ENCODE measurements at places on chromosomes 7 and 10.

DNA sequence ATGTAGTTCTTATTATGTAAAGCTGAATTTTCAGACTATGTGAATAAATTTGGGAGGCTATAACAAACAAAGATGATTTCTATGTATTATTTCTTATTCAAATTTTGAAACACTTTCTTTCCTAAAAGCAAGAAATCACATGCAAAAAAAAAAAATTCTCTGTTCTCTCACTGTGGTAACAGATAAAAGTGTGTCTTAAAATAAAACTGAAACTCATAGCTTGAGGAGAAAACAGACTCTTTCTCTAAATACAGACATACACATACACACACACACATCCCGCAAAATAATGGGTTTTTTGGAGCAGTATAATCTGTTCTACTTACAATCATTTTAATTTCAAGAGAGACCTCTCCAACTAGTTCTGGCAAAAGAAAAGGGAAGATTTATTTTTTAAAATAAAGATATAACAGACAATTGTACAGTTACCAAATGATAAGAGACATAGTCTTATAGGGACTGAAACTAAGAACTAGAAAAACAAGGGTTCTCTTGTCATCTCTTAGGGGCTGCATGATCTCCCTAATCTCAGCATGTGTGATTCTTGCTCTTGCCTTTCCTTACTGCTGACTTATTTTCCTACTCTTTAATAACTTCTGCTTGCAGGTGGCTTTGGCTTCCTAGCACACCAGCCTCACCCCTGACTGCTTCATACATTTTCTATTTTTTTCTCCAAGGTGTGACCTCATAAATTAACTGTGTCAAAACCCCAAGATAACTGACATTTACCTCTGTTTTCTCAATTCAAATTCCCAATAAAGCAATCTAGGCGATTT is 483.5 kb upstream of the POT1 start:
- DNase-seq: no peak

DNA sequence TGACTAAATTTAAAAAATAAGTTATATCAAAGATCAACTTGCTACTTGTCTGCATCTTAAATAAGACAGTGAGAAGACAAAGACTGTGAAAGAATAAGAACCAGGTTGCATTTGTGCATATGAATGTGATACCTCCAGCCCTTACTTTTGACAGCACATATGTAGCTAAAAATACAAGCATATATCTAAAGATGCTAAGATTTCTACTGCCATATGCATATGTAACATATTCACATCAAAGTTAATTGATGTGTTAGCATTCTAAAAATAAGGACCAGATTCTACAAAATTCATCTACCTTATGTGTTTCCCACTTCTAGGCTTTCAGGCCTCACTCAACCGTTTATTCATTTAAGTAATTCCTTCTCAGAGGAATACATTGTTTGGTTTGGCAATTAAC is 1120.3 kb upstream of the LRRTM3 start:
- no peak for DNase-seq

DNA sequence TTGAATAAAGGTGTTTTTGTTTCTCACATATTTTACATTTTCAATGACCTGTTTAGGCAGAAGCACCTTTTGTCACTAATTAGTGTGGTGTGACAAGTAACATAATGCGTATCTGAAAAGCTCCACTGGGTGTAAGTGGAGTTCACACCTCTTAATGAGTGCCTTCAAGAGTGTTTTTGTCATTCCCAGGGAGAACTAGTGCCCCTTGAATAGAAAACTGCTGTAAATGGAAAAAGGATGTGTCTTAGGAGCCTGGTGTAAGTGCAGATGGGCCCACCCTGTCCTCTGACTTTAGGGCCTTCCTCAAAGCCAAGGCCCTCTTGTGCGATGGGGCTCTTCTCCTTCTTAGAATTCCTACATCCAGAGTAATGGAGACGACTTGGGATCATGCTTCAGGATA is 170.0 kb downstream of the MGMT start:
- DNase-seq: no peak

DNA sequence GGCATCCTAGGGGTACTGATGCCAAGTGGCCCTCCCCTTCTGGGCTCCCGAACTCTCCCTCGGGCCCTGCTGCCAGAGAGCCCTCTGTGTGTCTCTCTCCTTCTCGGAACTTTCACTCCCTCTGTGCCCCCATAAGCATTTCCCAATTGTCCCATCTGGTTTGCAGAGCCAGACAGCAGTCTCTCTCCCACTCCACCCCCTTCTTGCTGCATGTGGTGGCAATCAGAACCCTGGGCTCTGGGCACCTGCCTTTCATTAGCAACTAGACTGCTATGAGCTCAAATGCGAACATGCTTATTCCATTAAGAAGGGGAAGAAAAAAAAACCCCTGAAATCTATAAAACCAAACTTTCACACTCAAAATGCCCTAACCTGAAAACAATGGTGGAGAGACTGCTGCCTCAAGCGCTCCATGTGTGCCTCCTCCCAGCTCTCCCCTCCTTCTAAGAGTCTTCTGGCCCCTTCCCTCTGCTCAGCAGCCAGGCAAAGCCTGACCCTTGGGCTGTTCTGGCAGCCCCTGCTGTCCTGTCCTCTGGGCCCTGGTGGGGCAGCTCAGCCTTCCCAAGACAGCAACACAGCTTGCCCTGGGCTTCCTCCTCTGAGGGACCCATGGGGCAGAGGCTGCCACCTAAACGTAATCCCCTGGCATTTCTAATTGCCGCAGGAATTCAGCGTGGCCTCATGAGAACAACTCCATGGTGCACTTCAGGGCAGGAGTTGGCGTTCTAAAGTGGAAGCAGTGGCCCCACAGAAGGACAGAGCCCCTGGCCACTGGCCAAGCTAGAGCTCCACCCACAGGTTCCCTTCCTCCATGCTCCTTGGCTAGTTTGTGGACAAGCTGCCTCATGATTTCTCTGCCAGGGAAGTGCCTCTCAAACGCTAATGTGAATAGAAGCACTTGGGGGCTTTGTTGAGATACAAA is 415.4 kb downstream of the PLXNA4 start:
- DNase-seq: no peak

DNA sequence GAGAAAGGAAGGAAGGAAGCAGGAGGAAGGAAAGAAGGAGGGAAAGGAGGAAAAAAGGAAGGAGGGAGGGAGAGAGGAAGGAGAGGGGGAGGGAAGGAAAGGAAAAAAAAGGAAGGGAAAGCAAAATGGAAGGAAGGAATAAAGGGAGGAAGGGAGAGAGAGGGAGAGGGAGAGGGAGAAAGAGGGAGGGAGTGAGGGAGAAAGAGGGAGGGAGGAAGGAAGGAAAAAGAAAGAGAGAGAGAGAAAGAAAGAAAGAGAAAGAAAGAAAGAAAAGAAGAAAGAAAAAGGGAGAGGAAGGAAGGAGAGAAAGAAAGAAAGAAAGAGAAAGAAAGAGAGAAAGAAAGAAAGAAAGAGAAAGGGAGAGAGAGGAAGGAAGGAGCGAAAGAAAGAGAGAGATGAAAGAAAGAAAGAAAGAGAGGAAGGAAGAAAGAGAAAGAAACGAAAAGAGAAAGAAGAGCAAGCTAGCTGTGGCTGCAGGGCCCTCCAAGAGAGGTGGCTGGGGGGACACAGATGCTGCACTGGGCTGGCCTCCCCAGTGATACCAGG is 472.4 kb upstream of the MGMT start:
- DNase-seq: no peak

GRCh38 chr7:39985398-39985918 is 35.4 kb downstream of the CDK13 start:
- no peak for DNase-seq

GRCh38 chr7:17948526-17949238 is 8.4 kb upstream of the SNX13 start:
- no peak for DNase-seq

DNA sequence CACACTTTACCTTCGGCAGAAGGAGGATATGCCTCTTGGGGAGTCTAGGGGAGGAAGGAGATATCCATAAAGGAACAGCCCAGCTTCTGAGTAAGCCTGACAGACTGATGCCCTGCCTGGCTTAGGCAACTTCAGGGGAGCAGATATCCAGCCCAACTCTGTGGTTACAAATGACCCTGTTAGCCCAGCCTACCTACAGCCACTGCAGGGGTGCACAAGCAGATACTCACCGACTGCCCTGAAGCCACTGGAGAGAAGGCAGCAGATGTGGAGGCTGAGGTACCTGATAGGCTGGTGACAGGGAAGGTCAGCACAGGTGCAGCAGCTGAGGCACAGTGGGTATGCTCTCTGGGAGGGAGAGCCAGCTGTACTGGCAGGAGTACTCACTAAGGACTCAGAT is 770.2 kb downstream of the GRID1 start:
- no peak for DNase-seq

GRCh38 chr10:30671026-30671616 is 41.6 kb upstream of the LYZL2 start:
- DNase-seq: peak; percentile 20

DNA sequence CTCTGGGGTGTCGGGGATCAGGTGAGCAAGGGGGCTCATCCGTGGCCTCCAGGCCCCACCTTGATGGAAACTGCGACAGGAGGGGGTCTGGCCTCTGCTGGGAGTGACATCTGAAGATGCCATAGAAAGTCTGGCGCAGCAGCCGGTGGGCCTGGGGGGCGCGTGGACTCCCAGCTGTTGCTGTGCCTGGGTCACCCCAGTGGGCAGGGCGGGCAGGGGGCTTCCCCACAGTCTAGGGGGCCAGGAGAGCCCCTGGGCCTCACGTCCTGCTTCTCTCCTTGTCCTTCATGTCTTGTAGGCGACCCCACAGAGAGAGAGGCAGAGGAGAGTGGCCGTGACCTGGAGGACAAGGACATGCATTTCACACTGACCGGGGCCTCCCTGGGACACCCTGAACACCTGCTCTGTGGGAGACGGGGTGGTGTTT is 450.5 kb downstream of the DNAJB6 start:
- DNase-seq: no peak

DNA sequence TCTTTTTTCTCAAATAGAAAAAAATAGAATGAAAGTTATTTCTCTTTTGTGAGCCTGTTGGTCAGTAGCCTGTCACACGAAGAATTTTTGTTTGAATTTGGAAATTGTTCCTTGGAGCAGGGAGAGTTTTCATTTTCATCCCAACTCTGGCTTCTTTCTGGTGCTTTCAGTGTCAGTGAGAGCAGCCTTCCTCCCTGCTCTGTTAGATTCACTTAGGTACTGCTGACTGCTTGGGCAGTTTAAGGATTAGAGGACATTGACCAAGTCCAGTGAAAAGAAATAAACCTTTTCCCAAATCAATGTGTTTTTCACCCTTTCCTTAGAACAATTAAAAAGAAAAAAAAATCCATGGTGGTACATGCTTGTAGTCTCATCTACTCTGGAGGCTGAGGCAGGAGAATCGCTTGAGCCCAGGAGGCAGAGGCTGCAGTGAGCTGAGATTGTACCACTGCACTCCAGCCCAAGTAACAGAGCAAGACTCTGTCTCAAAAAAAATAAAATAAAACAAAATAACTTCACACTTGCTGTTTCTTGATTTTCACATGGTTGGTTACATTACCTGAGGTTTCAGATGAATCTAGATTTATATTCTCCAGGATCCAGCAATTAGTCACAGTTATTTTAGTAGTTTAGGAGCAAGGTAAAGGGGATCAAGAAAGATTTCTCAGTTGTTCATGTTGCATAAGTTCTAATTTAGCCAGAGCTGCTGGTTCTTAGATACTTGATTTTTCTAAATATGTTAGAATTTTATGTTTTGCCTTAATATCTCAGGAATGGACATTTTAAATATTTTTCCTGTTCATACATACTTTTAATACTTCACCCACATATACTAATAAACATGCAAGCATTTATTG is 63.1 kb downstream of the ZNRF2 start:
- no peak for DNase-seq

GRCh38 chr10:48506147-48506917 is 98.5 kb downstream of the ARHGAP22 start:
- no peak for DNase-seq

DNA sequence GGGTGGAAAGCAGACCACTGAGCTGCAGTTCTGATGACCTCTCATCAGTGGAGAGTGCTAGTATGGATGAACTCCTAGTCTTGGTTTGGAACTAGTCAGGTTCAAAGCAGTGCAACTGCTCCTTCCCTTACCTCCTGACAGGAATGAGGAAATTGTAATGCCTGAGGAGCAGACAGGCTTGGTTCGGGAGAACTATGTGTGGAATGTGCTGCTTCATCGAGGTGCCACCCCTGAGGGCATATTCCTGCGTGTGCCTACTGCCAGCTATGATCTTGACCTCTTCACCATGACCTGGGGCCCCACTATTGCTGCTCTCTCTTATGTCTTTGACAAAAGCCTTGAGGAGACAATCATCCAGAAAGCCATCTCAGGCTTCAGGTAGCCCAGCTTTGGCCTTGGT is 27.4 kb upstream of the NFKB2 start:
- no peak for DNase-seq

DNA sequence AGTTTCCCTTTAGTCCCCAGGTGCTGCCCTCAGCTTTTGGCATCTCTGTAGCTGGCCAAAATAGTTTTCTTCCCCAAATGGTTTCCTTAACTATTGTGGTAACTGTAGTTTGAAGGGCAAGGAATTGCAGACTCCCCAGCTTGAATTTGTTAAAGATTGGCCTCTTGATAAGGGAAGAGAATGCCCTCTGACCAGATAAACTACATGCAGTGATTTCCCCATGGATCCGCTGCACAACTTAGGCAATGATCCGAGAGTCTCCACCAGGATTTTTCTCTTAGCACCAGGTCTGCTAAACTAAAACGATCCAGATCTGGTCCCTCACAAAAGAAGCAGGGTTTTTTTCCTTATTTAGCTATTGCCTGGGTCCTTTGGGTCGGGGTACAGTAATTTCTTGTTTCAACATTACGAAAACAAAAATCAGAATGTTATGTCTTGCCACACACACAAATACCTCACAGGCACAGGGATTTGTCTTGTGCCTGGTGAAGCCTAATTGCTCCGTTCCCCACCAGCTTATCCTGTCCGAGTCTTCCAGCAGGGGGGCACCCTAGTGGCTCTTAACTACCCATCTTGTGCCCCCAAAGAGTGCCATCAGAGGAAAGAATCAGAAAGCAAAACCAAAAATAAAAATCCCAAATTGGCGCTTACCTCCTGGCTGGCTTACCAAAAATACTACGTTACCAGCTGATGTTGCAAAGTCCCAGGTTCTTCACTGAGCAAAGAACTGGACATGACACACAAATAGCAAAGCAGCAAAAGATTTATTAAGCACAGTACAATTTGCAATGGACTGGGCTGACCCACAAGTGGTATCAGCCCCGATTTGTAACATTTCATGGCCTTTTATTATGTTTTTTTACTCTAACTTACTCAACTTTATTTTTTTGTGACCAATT is 16.4 kb upstream of the STEAP2 start:
- DNase-seq: no peak

- no peak for DNase-seq
Measured at GRCh38 chr7:21916176-21916575, 29.5 kb downstream of the CDCA7L start.

- DNase-seq: no peak
Measured at GRCh38 chr10:29386342-29386999, 97.6 kb downstream of the LYZL1 start.

GRCh38 chr7:158733775-158734494 is 29.3 kb upstream of the NCAPG2 start:
- DNase-seq: no peak

GRCh38 chr10:67621834-67622233 is 74.2 kb downstream of the CTNNA3 start:
- no peak for DNase-seq

DNA sequence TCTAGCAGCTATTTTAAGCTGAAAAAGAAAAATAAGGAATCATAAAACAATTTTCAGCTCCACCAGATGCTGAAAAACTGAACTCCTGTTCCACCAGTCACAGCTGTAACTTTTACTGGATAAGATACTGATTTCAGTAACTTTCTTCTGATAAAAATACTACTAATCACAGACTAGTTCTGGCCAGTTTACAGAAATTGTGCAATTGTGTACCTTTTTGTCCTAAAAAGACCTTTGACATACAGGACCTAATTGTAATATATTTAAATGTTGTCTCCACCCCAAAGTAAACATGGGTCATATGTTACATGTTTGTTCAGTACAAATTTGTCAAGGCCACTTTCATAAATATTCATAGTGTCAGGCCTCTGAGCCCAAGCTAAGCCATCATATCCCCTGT is 27.1 kb upstream of the PIP start:
- no peak for DNase-seq
